Endothelial cell (in vitro differentiated cells): ENCODE measurements at places on chromosomes 12 and 14.
A peak's percentile ranks its signal among the peaks of the same experiment; 100 is the strongest.

DNA sequence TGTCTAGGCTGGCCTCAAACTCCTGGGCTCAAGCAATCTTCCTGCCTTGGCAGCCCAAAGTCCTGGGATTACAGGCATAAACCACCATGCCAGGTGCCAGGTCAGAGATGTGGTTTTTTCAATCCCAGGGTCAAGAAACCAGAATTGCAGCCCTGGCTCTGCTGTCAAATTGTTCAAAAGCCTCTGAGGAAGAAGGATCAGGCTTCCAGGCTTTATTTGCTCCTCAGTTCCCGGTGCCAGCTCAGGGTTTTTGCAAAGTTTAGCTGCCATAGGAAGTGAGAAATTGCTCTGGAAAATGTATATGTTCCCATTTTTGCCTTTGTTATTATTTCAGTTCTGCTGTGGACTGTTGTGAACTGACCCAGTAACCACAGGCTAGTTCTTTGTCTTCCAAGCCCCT lies 28.7 kb downstream of the WNT5B start:
- no peaks in the 10 kb centered on the region for H3K36me3 ChIP-seq
- no peak for DNase-seq
- H3K27me3 ChIP-seq = peaks cover 2% of the 10 kb centered on the region
- H3K4me1 ChIP-seq = peaks cover 13% of the 10 kb centered on the region
- H3K4me3 ChIP-seq = no peak overlapping the region
- H3K27ac ChIP-seq = no peak overlapping the region

- no peak overlapping the region for H3K27ac ChIP-seq
- H3K4me1 ChIP-seq = peaks cover 18% of the 10 kb centered on the region
- no peak for DNase-seq
- H3K27me3 ChIP-seq = no peaks in the 10 kb centered on the region
- H3K36me3 ChIP-seq = no peaks in the 10 kb centered on the region
Measured at GRCh38 chr14:88228522-88229236, 94.4 kb downstream of the KCNK10 start.

DNA sequence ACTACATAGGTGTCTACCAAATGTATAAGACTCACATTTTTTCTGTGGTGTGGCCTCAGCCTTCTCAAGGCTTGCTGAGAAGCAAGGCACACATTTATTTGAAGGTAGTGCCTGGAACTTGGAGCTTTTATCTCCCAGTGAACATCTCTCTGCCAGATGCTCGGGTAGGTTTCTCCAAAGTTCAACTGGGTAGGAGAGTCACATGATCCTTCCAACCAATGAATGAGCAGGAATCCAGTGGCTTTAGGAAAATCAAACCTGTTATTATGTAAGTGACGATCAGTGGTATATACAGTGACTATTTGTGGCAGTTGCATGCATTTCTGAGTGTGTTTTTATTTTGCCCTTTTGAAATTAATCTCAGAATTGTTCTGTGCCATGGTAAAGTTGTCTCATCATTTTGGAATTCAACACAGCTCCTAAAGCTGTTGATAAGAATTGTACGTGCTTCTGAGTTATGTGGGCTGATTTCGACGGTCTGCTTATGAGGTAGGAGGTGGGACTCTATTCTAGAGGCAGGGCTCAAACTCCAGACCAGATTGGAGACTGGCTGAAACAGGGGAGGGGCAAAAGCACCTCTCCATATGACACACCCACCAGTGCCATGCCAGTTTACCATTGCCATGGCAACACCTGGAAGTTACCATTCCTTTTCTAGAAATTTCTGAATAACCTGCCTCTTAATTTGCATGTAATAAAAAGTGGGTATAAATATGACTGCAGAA lies 57.6 kb downstream of the EID3 start:
- H3K27me3 ChIP-seq = peaks cover 5% of the 10 kb centered on the region
- no peak for DNase-seq
- H3K27ac ChIP-seq = no peak overlapping the region
- peaks cover 4% of the 10 kb centered on the region for H3K36me3 ChIP-seq

DNA sequence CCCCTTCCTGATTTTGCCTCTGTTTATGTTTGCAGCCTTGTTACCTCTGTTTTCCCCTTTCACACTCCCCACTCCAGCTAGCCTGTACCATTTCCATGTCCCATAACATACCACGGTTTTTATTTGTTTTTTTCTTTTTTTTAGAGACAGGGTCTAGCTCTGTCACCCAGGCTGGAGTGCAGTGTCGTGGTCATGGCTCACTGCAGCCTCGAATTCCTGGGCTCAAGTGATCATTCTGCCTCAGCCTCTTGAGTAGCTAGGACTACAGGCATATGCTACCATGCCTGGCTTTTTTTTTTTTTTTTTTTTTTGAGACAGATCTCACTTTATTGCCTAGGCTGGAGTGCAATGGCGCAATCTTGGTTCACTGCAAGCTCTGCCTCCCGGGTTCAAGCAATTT lies 18.4 kb upstream of the SAMD4A start:
- DNase-seq = no peak
- no peak overlapping the region for H3K4me3 ChIP-seq
- peaks cover 9% of the 10 kb centered on the region for H3K36me3 ChIP-seq
- no peak overlapping the region for H3K27ac ChIP-seq

- no peak for DNase-seq
- H3K4me1 ChIP-seq = no peaks in the 10 kb centered on the region
- H3K36me3 ChIP-seq = peaks cover 3% of the 10 kb centered on the region
- H3K27me3 ChIP-seq = peaks cover 2% of the 10 kb centered on the region
Measured at GRCh38 chr14:82134411-82134810, 600.8 kb upstream of the SEL1L start.

GRCh38 chr14:35821564-35822411 lies 4.3 kb upstream of the BRMS1L start:
- H3K36me3 ChIP-seq = peaks cover 4% of the 10 kb centered on the region
- peaks cover 7% of the 10 kb centered on the region for H3K4me1 ChIP-seq
- peaks cover 3% of the 10 kb centered on the region for H3K27me3 ChIP-seq
- DNase-seq = peak; percentile 36

DNA sequence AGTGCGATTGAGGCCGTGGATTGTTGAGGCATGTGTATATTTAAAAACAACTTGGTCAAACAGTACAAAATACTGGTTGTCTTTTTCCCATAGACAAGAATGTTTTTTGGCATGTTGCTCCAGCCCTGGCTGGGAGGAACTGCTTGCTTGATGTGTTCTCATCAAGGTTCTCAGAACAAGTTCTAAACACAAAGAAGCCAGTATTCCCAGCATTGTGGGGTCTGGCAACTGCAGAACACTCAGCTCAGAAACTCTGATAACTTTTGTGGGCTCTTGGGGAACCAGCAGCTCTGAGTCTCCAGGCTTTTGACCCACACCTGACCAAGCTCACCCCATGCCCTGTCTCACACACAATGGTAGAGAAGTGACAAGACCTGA lies 27.1 kb upstream of the DICER1 start:
- peaks cover 18% of the 10 kb centered on the region for H3K4me1 ChIP-seq
- H3K4me3 ChIP-seq = no peak overlapping the region
- H3K27me3 ChIP-seq = peaks cover 4% of the 10 kb centered on the region
- no peaks in the 10 kb centered on the region for H3K36me3 ChIP-seq
- no peak for DNase-seq
- H3K27ac ChIP-seq = no peak overlapping the region

DNA sequence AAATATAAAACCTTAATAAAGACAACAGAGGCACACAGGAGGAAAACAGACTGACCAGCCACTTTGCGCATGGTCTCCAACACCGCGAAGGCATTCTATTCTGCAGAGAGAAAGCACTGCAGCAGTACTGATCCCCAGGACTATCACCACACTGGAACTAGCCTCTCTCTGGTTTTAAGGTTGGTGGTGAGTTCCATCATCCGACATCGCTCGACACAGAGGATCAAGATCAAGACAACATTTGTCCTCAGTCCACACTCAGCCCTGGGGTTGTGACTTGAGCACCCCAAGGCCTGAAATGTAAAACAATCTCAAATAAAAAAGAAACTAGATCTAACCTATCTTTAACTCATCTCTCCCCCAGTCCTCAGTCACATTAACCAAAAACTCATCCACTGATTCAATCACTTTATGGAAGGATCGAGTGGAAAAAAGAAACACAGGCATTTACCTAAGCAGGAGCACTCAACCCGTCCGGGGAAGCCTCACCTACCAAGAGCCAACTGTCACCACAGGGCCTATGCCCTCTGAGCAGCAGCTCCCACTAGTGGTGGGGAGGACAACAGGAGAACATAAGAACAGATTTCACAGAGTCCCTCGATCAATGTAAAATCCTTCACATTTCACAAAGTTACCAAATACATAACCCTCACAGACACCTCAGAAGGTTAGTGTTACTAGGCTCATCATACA lies 17.7 kb downstream of the STXBP6 start:
- H3K27ac ChIP-seq = no peak overlapping the region
- H3K4me1 ChIP-seq = no peaks in the 10 kb centered on the region
- no peaks in the 10 kb centered on the region for H3K36me3 ChIP-seq
- H3K27me3 ChIP-seq = no peaks in the 10 kb centered on the region

GRCh38 chr12:46546634-46547273 lies 174.2 kb upstream of the SLC38A2 start:
- peaks cover 7% of the 10 kb centered on the region for H3K4me1 ChIP-seq
- H3K27ac ChIP-seq = no peak overlapping the region
- no peak for DNase-seq
- peaks cover 12% of the 10 kb centered on the region for H3K36me3 ChIP-seq
- no peaks in the 10 kb centered on the region for H3K27me3 ChIP-seq
- peak overlapping the region; percentile 33 for H3K4me3 ChIP-seq

DNA sequence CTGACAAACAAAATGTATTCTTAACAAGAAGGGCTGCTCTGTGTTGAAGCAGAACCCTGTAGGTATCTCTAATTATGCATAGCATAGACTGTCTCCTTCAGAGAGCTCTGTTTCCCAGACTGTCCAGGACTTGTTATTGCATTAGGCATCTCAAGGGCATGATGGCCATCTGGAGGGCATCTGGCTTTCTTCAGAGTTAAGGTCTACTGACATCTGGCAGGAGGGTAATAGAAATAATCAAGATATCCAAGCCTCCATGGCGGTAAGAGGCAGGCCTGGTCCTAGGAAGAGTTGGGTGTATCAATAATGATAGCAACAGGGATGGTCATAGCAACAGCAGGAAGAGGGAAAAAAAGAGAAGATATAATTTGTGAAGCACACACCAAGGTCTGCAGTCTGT lies 161.2 kb downstream of the TTC8 start:
- H3K27me3 ChIP-seq = no peaks in the 10 kb centered on the region
- no peak overlapping the region for H3K4me3 ChIP-seq
- no peaks in the 10 kb centered on the region for H3K4me1 ChIP-seq
- no peaks in the 10 kb centered on the region for H3K36me3 ChIP-seq
- H3K27ac ChIP-seq = no peak overlapping the region

- DNase-seq = no peak
- H3K36me3 ChIP-seq = no peaks in the 10 kb centered on the region
- no peak overlapping the region for H3K4me3 ChIP-seq
- no peak overlapping the region for H3K27ac ChIP-seq
Measured at GRCh38 chr12:113770389-113770865, 195.7 kb downstream of the RBM19 start.

DNA sequence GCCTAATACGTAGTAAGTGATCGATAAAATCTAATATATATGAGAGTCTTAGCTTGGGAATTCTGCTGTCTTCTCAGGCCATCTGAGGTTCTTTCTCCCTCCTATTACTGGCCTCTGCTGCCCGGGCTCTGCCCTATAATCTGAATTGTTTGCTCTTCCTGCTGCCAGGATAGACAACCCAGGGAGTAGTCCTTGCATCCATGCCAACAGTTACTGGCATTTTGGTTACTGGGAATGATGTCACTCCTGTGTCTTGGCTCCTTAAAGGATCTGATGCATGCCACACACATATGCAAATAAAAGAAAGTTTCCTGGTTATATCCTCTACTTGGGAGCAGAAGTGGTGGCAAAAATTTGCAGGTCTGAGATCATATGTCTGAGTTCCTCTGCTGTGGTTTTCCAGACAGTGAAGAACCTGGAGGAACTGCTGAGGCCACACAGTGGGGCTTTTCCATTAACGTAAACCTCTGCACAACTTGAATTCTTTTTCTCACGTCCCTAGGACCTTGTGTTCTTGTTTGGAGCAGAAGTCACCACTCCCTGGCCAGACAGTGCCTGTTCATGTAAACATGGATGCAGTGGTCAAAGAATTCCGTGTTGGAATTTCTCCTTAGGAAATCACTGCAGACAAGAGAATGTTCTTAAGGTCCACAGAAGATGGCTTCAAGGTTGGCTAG lies 320.6 kb upstream of the TBX3 start:
- no peak overlapping the region for H3K4me3 ChIP-seq
- H3K36me3 ChIP-seq = no peaks in the 10 kb centered on the region
- no peak for DNase-seq
- H3K27me3 ChIP-seq = no peaks in the 10 kb centered on the region
- no peak overlapping the region for H3K27ac ChIP-seq

DNA sequence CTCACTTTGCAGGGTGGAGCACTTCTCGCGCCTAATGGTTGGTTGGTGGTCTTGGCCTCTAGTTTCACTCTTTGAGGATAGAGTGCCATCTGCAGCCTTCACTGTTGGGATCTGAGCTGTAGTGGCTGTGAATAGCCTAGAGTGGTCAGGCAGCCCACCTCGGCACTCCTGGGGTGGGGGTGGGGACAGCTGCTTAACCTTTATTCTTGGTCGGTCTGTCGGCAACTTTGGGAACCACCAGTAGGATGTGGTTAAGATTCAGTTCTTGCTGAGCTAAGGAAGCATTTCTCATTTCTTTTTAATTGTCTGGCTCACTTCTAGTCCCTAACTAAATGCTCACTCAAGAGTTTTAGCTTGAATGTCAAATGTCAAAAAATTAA lies 21.1 kb downstream of the TMBIM6 start:
- H3K27me3 ChIP-seq = peaks cover 1% of the 10 kb centered on the region
- peak overlapping the region; percentile 42 for H3K27ac ChIP-seq
- peaks cover 59% of the 10 kb centered on the region for H3K36me3 ChIP-seq
- H3K4me1 ChIP-seq = peaks cover 37% of the 10 kb centered on the region
- peak overlapping the region; percentile 47 for H3K4me3 ChIP-seq

DNA sequence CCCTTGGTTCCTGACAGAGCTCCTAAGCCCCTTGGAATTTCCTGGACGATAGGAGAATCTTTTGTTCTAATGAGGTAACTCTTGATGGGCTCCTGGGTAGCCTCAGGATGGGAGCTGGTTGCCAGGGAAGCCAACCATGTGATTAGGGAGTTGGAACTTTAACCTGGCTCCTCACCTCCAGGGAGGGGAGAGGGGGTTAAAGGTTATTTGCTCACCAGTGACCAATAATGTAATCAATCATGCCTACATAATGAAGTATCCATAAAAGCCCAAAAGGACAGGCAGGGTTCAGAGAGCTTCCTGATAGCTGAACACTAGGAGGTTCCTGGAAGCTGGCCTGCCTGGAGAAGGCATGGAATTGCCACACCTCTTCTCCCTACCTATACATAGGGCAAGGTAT lies 6.2 kb upstream of the CNOT2 start:
- H3K27ac ChIP-seq = no peak overlapping the region
- peaks cover 32% of the 10 kb centered on the region for H3K36me3 ChIP-seq
- no peak for DNase-seq
- H3K27me3 ChIP-seq = no peaks in the 10 kb centered on the region

- H3K4me1 ChIP-seq = peaks cover 28% of the 10 kb centered on the region
- H3K27ac ChIP-seq = no peak overlapping the region
- H3K27me3 ChIP-seq = peaks cover 4% of the 10 kb centered on the region
- H3K36me3 ChIP-seq = peaks cover 9% of the 10 kb centered on the region
- no peak for DNase-seq
Measured at GRCh38 chr14:90443161-90444076, 46.6 kb downstream of the CALM1 start.
